Occipital lobe (tissue), 3 donors: ENCODE measurements at places on chromosomes 11 and 22. TPM values are rescaled to one million over a fixed set of nuclear protein-coding genes. Genes with fewer than 3 reads are reported as not detected.

- no peak for DNase-seq
Observed at GRCh38 chr22:46602025-46602424, 18.2 kb upstream of the GRAMD4 start.

GRCh38 chr11:60915248-60915914 lies 1.4 kb downstream of the TMEM109 start:
- no peak for DNase-seq

DNA sequence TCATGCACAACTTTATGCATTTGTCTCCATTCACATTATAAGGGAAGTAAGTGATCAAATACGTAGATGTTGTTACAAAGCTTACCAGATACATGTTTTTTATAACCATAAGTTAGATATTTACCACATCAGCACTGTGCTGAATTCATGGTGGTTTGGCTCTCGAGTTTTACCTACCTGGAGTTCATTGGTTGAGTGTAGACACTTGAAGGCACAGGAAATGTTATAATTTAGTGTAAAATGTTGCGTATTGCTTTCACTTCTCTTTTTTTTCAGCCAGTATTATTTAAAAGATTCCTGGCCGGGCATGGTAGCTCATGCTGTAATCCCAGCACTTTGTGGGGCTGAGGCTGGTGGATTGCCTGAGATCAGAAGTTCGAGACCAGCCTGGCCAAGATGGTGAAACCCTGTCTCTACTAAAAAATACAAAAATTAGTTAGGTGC lies 53.1 kb upstream of the GRK2 start:
- no peak for DNase-seq

- DNase-seq, result no peak
Observed at GRCh38 chr11:121933694-121934093, 182.3 kb downstream of the BLID start.

GRCh38 chr22:46770726-46771125 lies 8.3 kb downstream of the TBC1D22A start:
- DNase-seq, result no peak

GRCh38 chr11:9535189-9535781 lies 38.2 kb upstream of the WEE1 start:
- DNase-seq, result no peak

GRCh38 chr11:3833449-3833848 lies 7.3 kb downstream of the RHOG start:
- no peak for DNase-seq

DNA sequence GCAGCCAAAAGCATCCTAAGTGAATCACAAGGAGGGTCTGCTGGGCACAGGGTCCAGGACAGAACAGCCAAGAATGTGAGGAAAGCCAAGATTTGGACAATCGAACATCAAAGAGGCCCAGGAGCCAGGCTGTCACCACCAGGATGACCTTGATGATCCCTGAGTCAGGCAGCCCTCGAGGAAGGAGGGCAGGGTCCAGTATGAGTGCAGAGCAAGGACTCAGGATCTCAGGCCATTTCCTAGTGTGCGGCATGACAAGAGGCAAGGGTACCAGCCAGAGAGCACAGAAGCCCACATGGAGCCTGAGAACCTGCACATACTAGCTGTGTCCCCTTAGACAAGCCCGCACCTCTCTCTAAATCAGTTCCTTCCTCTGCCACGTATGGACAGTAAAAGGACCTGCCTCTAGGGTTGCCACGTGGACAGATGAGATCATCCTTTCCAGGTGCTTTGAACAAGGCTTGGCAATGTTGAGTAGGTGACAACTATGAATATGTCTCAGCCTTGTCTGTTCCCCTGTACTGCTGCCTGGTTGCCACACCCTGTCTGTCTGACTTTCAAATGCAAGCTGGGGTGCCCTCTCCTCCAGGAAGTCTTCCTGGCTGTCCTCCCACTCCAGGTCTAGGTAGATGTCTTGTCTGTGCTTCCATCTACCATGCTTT lies 32.2 kb upstream of the ISX start:
- no peak for DNase-seq

- no peak for DNase-seq
Observed at GRCh38 chr11:100949443-100949842, 180.2 kb downstream of the PGR start.

- DNase-seq, result no peak
Observed at GRCh38 chr11:72812967-72813739, 1.1 kb upstream of the ATG16L2 start.

- DNase-seq, result no peak
Observed at GRCh38 chr11:70605468-70605815, 207.1 kb downstream of the CTTN start.

The OAF gene
- total RNA-seq, result 1.4 TPM

The P2RY2 gene
- total RNA-seq, result not detected

The DDI1 gene
- not detected for total RNA-seq

The HEPN1 gene
- total RNA-seq, result not detected

The VPS37C gene
- 4.5 TPM for total RNA-seq

The DUSP8 gene
- total RNA-seq, result 5.6 TPM

The CFAP68 gene
- total RNA-seq, result 6.9 TPM

The SAC3D1 gene
- total RNA-seq, result 8.7 TPM

The F2 gene
- 0.16 TPM for total RNA-seq

The MS4A5 gene
- not detected for total RNA-seq

The PLA2G6 gene
- 15.8 TPM for total RNA-seq

The NAP1L4 gene
- total RNA-seq, result 207 TPM

The RIMBP3C gene
- 1.6 TPM for total RNA-seq
